CD8-positive, alpha-beta T cell (primary cell): ENCODE measurements at places on chromosomes 16 and 17.

DNA sequence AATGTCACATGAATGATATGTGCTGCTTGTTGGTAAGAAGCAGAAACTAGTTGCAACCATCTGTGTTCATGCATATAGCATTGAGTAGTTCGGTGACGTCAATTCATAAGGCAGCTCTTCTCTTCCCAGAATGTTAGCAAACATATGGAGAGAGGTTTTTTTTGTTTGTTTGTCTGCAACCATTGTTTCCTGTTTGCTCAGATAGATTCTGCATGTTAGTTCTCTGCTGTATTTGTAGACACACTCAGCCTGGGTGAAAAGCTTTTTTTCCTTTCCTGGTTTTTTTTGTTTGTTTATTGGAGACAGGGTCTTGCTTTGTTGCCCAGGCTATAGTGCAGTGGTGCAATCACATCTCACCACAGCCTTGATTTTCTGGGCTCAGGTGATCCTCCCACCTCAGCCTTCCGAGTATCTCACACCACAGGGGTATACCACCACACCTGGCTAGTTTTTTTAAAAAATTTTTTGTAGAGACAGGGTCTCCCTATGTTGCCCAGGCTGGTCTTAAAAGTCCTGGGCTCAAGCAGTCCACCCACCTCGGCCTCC, 16.7 kb downstream of the WSB1 start:
- DNase-seq = no peak

GRCh38 chr16:89705006-89705405, 3.5 kb upstream of the SPATA2L start:
- DNase-seq = peak; percentile 18

DNA sequence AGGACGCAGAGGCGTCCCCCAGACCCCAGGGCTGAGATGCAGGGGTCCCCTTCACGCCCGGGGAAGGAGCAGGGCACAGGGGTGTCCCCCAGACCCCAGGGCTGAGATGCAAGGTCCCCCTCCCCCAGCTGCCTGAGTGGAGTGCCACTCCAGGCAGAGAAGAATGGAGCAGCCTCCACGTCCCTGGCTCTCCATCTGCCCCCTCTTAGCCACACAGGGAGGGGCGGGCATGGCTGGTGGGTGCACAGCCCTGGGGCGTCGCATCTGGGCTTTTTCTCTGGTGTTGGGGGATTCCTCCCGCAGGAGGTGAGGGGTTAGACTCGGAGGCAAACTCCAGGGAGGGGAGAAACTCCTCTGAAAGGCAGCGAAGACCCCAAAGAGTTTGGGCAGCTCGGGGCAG, 17.5 kb downstream of the CIBAR2 start:
- DNase-seq = no peak

GRCh38 chr17:50123649-50124349, 6.2 kb downstream of the SAMD14 start:
- no peak for DNase-seq

DNA sequence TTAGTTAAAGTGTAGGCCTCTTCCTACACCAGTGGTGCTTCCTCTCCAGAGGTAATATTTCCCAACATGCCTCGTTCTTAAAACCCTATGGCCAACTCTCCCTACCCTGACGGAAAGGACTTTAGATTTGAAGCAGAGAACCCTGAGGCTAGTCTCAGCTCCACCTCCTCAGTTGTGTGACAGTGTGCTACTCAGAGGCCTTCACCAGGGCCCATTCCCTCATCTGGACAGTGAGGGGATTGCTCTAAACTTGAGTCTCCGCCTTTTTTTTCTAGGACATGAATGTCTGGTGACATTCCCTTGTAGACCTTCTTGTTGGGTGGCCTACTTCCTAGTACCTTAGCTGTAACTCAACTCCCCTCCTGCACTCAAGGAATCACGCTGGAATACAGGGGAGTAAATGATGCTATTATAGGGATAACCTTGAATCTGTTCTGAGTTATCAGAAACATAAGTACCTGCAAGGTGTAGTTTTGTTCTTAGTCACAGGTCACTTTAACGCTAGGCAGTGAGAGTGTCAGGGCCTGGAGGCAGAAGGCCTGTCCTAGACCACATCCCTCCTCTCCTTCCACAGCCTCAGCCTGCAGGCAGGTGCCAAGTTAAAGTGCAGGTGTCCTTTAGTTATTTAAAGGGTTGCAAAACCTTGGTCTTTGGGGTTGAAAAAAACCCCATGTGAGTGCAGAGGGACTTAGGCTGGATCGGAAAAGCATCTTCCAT, 26.9 kb downstream of the LDHD start:
- no peak for DNase-seq

GRCh38 chr16:67326472-67327309, at the start of the genes KCTD19 and LRRC36:
Gene KCTD19 (minus strand): TSS chr16:67326741. CDS start chr16:67326707, 34 bp downstream.
Gene LRRC36 (plus strand): TSS chr16:67326815. CDS start chr16:67326863, 48 bp downstream.
- DNase-seq = peak; percentile 13

DNA sequence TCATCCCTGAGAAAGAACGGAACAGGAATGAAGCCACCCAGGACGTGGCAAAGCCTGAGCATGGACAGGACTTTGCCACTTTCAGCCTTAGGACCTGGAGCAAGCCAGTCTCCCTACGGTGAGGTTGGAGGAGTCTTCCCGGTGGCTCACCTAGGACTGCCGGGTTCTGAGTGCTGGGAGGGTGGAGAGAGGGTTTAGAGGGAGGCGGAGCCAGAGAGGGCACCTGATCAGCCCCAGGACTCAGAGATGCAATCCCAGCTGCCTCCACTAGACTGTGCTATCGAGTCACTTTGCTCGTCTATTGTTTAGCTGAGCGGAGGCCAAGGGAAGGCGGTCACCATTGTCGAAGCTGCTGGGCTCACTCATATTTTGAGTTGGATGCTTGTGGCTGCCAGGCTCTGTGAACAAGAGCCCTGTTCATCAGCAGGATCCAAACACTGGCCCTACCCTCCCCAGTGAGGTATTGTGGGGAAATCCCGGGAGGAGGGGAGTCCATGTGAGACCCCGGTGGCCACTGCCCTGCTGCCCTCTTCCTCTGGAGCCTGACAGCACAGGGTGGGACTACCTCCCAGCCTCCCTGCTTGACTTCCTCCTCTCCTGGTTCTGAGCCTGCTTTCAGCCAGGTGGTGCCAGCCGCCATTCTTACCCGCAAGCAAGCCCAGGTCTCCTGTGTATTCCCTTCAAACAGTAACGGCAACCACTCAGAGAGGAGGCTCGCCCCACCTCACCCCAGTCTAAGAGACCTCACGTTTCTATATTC, 7.0 kb downstream of the KRT14 start:
- peak; percentile 11 for DNase-seq

- DNase-seq = peak; percentile 42
Measured at GRCh38 chr16:82229800-82230619, 60.0 kb upstream of the MPHOSPH6 start.

- no peak for DNase-seq
Measured at GRCh38 chr17:29674281-29674680, 51.6 kb upstream of the CORO6 start.
